ENCODE measurements at places on chromosomes 2 and 18.

DNA sequence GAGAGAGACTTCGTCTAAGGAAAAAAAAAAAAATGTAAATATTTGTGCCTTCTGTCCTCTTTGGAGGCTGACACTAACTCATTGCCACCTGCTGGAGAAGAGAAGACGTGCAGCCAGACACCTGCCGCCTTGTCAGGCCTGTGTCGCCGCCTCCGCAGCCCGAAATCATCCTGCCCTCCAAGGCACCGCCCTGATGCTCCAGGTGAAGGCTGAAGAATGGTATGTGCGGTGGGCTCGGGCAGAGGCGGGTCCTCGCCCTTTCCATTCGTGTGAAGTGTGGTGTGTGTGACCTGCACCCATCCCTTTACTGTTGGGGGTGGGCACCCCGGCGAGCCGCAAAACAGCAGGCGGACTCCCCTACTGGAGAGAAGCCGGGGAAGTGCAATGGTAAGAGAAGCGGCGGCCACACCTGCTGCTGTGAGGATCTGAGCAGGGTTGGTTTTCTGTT, 60.4 kb downstream of the FAM161A start:
- no peaks in the 10 kb centered on the region for H3K36me3 ChIP-seq
- DNase-seq, result peak; percentile 66
- no peaks in the 10 kb centered on the region for H3K4me1 ChIP-seq

GRCh38 chr2:142694282-142694681, 183.2 kb upstream of the KYNU start:
- no peak for DNase-seq
- no peaks in the 10 kb centered on the region for H3K27me3 ChIP-seq
- no peaks in the 10 kb centered on the region for H3K4me1 ChIP-seq
- no peaks in the 10 kb centered on the region for H3K36me3 ChIP-seq

DNA sequence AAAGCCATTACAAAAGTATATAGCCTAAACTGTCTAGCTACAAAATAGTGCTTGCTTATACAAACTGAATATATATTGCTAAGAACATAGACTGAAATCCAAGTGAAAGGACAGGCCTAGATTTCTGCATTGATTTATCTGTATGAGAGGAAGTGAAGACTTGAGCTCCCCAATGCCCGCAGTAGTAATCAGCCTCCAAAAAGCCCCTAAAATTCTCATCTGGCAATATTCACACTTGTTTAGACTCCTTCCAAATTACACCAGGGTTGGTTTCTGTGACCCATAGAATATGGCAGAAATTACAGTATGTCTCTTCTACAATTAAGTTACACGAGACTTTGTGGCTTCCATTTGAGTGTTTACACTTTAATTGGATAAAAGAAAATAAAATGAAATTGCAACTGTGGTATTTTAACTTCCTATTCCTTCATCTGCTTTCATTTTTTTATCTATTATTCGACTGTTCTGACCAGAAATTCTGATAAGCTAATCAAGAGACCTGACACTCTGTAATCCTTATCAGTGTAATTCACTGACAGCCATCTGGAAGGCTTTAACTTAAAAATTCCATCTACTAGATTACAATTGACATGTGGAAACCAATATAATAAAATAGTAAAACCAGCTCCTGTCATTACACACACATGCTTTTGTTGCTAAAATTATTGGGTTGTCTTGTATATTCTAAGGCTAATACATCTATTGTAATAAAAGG, 21.1 kb downstream of the ABCB11 start:
- H3K27ac ChIP-seq, result no peak overlapping the region
- H3K27me3 ChIP-seq, result no peaks in the 10 kb centered on the region
- no peak for DNase-seq
- no peak overlapping the region for H3K4me3 ChIP-seq
- H3K36me3 ChIP-seq, result no peaks in the 10 kb centered on the region

DNA sequence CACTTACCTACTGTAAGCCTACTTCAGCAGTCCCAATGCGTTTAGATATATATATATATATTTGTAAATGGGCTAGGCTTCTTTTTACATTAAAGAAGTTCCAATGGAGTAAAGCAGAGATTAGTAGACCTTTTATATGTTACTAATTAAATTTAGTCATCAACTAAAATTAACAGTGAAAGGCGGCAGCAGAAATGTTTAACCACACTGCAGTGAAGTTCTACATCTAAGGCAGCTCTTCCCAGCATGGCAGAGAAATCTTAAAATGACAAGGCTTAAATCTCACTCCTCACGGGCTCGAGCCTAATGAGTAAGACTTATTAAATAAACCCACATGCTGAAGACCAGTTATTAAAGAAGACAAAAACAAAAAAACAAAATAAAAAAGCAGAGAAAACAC, 19.1 kb upstream of the KANSL1L start:
- H3K27me3 ChIP-seq, result no peaks in the 10 kb centered on the region
- DNase-seq, result no peak
- no peak overlapping the region for H3K4me3 ChIP-seq
- no peak overlapping the region for H3K27ac ChIP-seq

GRCh38 chr2:27249159-27249890, 13.5 kb downstream of the SLC30A3 start:
- peaks cover 10% of the 10 kb centered on the region for H3K4me1 ChIP-seq
- H3K36me3 ChIP-seq, result peaks cover 3% of the 10 kb centered on the region
- no peaks in the 10 kb centered on the region for H3K27me3 ChIP-seq
- no peak for DNase-seq

DNA sequence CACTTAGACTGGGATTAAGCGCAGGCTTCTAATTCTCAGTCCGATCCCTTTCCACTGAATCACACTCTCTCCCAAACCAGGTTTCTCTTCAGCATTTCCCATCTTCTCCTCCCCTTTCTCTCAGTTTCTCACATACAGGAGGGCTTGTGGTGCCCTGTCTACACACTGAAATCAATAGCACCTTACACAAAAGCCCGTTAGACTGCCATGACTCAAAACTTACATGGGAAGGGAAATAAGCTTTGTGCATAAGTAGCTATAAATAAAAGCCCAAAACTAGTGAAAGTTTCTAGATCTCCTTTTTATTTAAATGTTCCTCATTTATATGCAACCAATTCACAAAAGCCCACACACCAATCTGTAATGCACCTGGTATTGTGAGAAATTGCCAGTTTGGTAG, 318.4 kb downstream of the TXNL1 start:
- no peaks in the 10 kb centered on the region for H3K27me3 ChIP-seq
- H3K4me1 ChIP-seq, result no peaks in the 10 kb centered on the region
- no peaks in the 10 kb centered on the region for H3K36me3 ChIP-seq
- DNase-seq, result no peak

DNA sequence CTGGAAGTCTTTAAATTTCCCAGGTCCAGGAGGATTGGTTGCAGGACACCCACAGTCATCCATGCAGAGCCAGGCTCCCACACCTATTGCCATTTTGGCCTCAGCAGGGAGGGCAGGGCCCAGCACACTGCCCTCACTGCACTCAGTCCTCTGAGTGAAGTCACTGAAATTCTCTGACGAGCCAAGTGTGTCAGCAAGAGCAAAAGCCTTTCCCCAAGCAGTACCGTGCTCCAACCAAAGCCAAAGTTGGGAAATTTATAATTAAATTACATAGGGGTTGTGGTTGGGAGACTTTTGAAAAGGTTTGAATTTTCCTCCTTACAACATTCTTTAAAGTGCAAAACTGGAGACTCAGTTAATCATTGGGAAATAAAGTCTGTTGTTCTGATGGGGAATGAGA, 98.5 kb upstream of the CD226 start:
- no peaks in the 10 kb centered on the region for H3K4me1 ChIP-seq
- no peaks in the 10 kb centered on the region for H3K27me3 ChIP-seq
- no peak overlapping the region for H3K27ac ChIP-seq
- no peaks in the 10 kb centered on the region for H3K36me3 ChIP-seq
- DNase-seq, result no peak

DNA sequence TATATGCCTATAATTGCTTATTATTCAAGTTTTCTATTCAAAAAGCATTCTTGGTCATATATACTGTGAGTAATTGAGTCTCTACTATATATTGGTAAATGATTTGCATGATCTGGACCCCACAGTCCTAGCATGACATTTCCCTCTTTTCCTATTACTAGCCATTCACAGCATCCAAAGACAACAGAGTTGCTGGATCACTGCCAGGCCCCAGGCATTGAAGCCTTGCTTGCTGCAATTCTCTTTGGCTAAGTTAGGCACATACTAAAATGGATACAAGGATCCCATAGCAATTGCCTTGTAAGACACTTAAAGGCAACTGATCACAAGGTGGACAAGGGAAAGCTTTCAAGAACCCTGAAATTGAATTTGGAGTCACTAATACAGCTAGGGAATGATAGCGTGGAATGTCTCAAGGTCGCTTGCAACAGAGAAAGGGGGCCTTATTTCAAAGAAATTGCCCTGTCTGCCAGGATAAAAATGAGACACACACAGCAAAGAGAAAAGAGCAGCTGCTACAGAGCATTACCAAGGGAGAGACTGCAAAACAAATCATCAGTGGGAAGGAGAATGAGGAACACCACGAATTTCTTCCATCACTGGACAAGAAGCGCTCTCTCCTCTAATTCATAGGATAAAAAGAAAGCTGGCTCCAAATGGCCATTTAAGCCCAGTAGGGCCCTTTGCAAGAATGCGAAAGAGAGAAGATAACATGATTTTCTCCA, 77.1 kb upstream of the EPHA4 start:
- no peak overlapping the region for H3K4me3 ChIP-seq
- no peaks in the 10 kb centered on the region for H3K27me3 ChIP-seq
- H3K4me1 ChIP-seq, result no peaks in the 10 kb centered on the region
- H3K36me3 ChIP-seq, result no peaks in the 10 kb centered on the region
- no peak overlapping the region for H3K27ac ChIP-seq
- DNase-seq, result no peak

- no peaks in the 10 kb centered on the region for H3K27me3 ChIP-seq
- no peak for DNase-seq
- H3K27ac ChIP-seq, result no peak overlapping the region
- no peaks in the 10 kb centered on the region for H3K36me3 ChIP-seq
These were observed 151.0 kb downstream of the ACOXL start for GRCh38 chr2:110883406-110883805.

DNA sequence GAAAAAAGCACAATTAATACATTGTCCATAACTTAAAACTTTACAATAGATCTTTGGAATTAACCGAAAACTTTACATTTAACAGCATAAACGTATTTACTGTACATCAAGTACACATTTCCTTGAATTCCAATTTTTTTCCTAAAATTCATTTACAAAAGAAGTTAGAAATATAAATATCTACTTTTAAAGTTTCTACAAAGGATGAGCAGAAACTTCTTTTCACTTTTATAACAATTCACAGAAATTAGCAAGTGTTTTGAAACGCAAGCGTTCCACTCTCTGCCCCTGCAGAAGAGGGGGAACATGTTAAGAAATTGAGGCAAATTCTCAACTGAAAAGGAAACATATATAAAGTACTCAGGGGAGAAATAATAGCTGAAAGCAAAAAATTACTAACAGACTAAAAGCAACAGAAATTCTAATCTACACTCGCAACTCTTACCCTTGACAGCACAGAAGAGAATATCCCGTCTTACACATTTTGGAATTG, 1.5 kb downstream of the NFE2L2 start:
- no peaks in the 10 kb centered on the region for H3K4me1 ChIP-seq
- peak overlapping the region; percentile 94 for H3K4me3 ChIP-seq
- H3K27me3 ChIP-seq, result no peaks in the 10 kb centered on the region
- H3K36me3 ChIP-seq, result no peaks in the 10 kb centered on the region
- H3K27ac ChIP-seq, result no peak overlapping the region

GRCh38 chr2:228649876-228650275, 468.4 kb upstream of the SPHKAP start:
- no peak for DNase-seq
- H3K27me3 ChIP-seq, result no peaks in the 10 kb centered on the region
- no peaks in the 10 kb centered on the region for H3K4me1 ChIP-seq
- H3K36me3 ChIP-seq, result no peaks in the 10 kb centered on the region
- H3K4me3 ChIP-seq, result no peak overlapping the region

DNA sequence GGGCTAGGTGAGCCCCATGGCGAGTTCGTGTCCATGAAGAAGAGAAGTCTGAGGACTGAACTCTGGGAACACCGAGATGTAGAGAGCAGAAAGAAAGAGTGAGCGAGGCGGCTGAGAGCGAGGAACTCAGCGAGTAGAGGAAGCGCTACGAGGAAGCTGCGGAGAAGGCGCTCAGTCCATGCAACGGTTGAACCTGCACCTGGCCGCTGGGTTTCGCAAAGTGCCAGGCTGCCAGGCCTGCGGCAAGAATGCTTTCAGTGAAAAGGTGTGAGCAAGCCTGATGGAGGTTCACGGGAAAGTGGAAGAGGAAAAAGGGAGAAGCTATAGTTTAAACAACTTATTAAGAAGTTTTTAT, 251.0 kb upstream of the TMEM200C start:
- no peak for DNase-seq
- H3K4me1 ChIP-seq, result no peaks in the 10 kb centered on the region
- no peak overlapping the region for H3K27ac ChIP-seq
- H3K4me3 ChIP-seq, result no peak overlapping the region
- H3K36me3 ChIP-seq, result no peaks in the 10 kb centered on the region
- H3K27me3 ChIP-seq, result no peaks in the 10 kb centered on the region

DNA sequence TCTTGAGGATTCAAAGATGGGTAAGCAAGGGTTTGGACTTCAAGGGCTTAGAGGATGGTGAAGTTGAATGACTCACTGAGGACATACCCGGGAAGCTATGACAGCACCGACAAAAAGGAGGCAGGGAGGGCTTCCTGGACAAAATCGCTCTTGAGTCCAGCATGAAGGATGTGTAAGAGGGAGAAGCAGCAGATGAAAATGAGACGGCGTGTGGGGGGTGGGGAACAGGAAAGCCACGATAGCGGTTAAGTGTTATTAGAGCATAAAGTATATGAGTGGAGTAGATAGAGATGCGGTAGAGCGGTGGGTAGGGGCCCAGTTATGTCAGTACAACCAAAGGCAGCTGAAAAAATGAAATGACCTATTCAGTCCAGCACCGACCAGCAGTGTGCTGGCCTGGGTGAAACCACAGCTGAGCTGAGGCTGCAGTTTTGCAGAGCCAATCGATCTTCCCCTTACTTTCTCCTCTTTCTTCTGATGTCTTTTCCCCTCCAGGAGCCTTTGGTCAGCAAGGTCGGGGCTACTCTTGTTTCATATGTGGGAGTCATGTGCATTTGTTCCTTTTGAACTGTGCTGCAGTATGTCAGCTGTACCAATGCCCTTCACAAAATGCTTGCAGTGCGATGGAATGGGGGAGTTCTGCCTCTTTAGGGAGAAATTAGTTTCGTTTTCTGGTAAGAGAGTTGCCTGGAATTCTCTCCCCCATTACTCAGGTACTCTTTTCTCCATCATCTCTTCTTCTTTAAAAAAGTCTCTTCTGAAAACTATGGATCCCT, 2.0 kb upstream of the THUMPD2 start:
- H3K36me3 ChIP-seq, result no peaks in the 10 kb centered on the region
- no peak overlapping the region for H3K4me3 ChIP-seq
- DNase-seq, result no peak
- H3K4me1 ChIP-seq, result no peaks in the 10 kb centered on the region
- H3K27ac ChIP-seq, result no peak overlapping the region
- H3K27me3 ChIP-seq, result no peaks in the 10 kb centered on the region

GRCh38 chr2:47569658-47570475, 166.9 kb downstream of the MSH2 start:
- no peak for DNase-seq
- peaks cover 3% of the 10 kb centered on the region for H3K4me1 ChIP-seq
- peak overlapping the region; percentile 35 for H3K4me3 ChIP-seq
- H3K27me3 ChIP-seq, result peaks cover 26% of the 10 kb centered on the region
- no peaks in the 10 kb centered on the region for H3K36me3 ChIP-seq

GRCh38 chr2:161135951-161136593, 24.2 kb upstream of the TANK start:
- no peaks in the 10 kb centered on the region for H3K36me3 ChIP-seq
- H3K27ac ChIP-seq, result no peak overlapping the region
- no peak overlapping the region for H3K4me3 ChIP-seq
- H3K4me1 ChIP-seq, result peaks cover 4% of the 10 kb centered on the region
- DNase-seq, result no peak
- H3K27me3 ChIP-seq, result no peaks in the 10 kb centered on the region
